Osteocyte (in vitro differentiated cells): ENCODE measurements at places on chromosomes 3 and 15.

DNA sequence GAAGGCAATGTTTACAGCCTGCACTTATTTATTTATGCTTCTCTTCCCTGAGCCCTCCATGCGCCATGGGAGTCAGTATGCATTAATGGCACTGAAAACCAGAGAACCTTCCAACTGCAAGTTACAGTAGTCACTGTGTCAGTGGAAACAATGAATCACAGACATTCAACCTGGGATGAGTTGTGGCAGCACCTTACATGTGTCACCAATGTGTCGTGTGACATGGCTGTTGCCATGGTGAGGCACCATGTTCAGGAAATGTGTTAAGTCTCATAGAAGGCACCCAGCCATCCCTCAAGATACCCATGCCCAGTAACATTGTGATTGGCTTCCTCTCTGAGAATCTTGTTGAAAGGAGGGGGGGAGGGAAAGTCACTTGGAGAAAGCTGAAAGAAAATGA is 105.0 kb downstream of the FOXP1 start:
- DNase-seq, result no peak

DNA sequence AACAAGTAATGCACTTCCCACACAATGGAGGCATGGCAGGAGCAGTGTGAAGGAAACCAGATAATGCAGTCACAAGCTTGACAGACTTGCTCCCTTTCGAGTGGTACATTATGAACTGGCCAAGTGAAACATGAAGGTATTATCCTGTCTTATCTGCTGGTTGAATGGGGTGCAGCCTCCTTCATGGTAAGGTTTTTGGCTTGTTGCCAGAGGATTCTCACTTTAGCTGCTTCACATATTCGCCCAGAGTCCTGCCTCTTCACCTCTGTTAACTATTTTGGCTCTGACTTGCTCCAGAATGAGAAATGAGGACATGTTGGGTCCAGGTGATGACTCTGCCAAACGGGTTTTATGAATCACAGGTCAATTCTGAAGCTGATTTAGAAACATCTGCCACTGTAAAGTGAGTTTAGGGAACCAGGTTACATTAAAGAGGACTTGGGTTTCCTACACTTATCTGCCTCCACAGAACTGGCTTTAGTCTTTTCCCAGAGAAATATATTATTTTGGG is 19.5 kb upstream of the CCDC39 start:
- no peak for DNase-seq

DNA sequence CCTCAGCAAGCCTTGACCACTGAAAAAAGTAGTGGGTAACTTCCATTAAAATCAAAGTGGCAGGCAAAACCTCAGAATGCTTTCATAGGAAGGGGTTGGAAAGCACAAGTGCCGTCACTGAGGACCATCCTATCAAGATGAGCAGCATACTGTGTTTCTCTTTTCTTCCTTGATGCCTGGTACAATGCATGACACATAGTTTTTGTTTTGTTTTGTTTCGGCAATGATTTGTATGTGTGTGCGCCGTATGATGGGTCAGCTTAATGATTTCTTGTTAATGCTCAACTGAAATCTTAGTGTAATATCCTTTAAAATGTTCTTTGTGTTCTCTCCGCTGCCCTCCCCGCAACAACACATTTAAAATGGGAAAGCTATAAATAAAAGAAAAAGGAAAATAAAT is 476.4 kb upstream of the KCNMB2 start:
- no peak for DNase-seq

DNA sequence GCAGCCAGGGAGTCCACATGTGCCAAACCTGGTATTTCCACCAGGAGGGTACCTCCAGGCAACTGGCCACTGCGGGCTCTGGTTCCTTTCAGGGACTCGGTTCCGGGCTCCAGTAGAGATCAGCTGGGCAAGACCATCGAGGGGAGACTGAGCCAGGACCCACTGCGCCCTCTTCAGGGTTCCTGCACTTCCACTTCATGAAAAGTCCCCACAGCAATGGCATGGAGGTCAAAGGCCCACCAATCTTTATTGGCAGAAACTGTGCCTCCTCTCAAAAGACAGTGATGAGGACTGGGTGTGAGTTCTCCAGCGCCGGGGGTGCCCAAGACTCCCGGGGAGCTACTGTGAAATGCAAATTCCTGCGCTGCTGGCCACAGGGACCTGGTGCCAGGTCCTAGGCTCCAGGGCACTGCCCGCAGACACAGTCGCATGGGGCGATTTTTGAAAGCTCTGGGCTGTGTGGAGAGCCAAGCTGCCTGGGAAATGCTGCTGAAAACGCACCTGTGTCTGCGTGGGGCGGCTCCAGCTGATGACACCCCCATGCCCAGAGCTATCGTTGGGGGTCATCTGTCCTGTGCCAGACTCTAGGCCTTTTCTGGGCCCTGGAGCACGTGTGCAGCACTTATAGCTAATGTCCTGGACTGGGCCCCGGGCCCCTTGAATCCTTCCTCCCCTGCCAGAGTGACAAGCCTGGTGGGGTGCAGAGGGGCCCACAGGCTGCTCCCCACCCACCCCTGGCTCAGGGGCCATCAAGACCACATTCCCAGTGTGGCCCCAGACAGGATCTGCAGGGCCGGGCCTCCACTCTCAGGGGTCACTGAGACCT is 144.0 kb downstream of the NSMCE3 start:
- DNase-seq, result no peak

- no peak for DNase-seq
Observed at GRCh38 chr3:64385277-64385676, 160.0 kb upstream of the PRICKLE2 start.

- DNase-seq, result no peak
Observed at GRCh38 chr3:124201786-124202185, 209.9 kb upstream of the ROPN1 start.

GRCh38 chr15:68339481-68339880 is 61.9 kb downstream of the FEM1B start:
- no peak for DNase-seq

DNA sequence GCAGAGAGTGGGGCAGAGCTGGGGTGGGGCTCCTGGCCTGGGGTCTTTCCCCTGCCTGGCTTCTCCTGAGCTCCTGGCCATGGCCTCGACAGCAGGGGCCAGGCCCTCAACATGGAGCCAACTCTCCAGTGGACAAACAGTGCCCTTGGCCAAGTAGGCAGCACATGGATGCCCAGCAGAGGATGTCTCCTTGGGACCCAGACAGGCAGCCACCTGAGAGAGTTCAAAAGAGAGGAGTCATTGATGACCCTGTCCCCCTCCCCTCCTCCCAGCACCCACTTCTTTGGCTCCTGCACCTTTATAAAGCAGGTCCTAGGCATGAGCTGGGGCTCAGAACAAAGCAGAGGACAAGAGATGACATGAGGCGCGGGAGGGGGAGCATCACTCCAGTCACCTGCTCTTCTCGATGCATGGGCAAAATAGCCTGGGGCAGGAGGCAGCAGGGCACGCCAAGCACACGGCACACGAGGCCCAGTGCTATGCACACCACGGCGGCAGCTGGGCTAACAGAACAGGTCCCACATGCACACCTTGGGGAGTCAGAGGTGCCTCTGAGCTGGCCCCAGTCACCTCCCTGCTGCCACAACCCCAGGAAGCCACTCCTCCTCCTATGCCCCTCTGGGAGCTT is 27.4 kb downstream of the SHISA5 start:
- DNase-seq, result no peak

DNA sequence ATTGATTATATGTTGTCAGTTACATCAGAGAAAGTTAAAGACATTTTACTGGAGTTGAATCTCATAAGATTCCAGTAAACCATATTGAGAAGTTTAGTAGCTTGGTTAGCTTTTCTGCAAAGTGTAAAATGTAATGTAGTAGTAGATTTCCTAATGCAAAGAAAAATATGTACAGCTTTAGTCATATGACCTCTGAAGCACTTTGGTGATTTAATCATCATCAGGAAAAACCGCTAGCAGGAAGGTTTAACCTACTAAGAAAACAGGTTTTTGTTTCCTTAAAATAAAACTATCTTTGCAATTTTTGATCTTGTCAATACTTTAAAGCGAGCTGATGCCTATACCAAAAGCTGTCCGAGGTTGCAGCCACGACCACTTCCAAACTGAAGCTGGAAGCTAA is 364.6 kb upstream of the ZNF385D start:
- no peak for DNase-seq

DNA sequence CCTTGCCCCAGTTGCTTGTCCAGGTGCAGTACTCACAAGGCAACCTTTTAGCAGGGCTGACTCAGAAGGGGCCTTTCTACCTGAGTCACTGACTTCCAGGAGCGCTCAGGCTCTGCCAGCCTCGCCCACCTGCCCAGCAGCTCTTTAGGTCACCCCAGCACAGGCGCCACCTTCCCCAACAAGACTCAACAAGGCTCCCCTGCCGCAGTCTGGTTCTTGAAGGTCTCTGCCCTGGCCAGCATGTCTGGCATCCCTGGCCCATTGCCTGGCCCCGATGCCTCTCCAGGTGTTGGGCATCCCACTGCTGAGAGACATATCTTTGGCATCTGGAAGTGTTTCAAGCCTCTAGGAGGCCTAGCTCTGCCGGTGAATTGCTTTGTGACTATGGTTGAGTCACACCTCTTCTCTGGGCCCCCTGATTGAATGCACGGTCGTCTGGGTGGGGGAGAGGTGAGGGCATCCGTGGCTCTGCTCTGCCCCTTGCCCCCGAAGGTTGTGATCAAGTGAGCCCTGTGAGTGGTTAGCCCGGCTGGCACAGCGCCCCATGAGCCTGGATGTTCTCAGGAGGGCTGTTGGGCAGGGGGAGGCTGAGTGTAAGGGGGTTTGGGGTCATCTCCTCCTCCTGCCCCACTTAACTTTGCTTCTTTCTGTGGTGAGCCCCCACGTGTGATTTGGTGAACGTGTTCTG is 21.6 kb downstream of the SNX33 start:
- no peak for DNase-seq

DNA sequence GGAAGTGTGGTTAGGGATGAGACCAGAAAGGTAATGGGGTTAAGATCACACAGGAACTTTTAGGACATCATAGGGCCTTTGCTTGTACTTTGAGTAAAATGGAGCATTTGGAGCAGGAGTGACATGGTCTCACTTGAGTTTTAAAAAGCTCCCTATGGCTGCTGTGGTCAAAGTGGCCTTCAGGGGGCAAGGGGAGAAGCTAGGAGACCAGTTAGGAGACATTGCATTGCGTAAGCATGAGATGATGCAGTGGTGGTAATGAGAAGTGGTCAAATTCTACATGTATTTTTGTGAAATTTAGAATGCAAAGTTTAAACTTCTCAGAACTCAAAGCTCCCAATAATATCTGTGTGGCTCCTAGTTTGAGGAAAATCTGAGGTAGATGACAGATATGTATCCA is 27.9 kb downstream of the MED12L start:
- DNase-seq, result no peak

DNA sequence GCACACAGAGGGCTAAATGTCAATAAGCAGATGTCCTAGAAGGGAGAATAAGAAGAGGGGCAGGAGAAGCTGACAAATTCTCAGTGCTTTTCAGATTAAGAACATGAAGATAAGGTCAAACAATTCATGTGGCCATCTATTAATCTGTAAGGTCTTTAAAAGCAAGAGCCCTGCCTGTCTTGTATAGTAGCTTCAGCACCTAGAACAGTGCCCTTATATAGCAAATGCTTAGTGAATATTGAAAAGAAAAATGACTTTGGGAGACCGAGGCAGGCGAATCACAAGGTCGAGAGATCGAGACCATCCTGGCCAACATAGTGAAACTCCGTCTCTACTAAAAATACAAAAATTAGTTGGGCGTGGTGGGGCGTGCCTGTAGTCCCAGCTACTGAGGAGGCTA is 18.1 kb downstream of the SNTN start:
- no peak for DNase-seq

- DNase-seq, result no peak
Observed at GRCh38 chr15:91535856-91536500, 317.5 kb upstream of the SLCO3A1 start.

GRCh38 chr3:46423588-46423987 is 16.5 kb downstream of the CCRL2 start:
- DNase-seq, result no peak

- no peak for DNase-seq
Observed at GRCh38 chr15:40953713-40954074, 423 bp downstream of the CHAC1 start.

DNA sequence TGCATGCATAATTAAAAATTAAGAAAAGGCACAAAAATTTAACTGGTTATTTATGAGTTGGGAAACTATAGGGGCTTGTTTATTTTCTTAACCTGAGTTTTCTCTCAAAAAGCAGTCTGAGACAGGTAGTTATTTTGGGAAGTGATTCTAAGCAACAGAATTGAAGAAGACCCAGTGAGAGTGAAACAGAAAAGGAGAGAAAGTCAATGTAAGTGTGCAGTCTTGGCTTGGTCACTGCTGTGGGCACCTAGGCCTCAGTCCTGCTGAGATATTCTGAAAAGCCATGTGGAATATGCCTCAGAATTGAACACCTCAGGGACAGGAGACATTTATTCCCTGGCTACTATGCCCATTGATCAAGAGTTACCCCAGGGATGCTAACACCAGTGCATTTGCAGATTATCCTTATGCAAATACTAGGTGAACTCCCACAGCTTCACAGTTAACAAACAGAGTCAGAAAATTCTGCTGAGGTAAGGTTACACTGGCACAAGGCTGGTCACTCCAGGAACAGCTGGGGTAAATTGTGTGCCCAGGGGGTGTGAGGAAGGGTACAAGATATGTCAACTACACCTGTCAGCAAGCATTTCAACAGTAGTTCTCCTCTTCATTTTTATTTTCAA is 222.7 kb downstream of the EFHB start:
- no peak for DNase-seq

GRCh38 chr3:71087143-71088018 is 496.1 kb downstream of the FOXP1 start:
- DNase-seq, result no peak

GRCh38 chr3:112633757-112634156 is 7.2 kb downstream of the CCDC80 start:
- DNase-seq, result no peak

- DNase-seq, result no peak
Observed at GRCh38 chr3:25424614-25425013, 3.4 kb upstream of the RARB start.

GRCh38 chr3:37520907-37521341 is 340.8 kb upstream of the CTDSPL start:
- DNase-seq, result no peak

- no peak for DNase-seq
Observed at GRCh38 chr3:96706509-96706908, 107.9 kb upstream of the EPHA6 start.

DNA sequence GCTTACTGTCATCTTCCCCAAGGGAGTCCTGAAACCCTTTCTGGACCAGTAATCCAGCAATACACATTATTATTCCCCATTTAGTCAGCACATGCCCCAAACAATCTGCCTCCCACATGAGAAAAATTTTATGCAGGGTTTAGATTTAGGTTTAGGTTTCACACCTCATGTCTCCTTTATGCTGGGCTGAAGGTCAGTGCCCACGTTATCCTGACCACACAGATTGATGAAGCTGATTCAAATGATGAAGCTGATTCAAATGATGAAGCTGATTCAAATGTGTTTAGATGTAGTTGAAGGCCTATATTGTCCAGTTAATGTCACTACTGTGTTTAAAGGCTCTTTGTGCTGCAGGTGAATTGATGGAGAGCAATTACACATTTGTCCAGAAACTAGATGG is 18.1 kb upstream of the ZBED2 start:
- DNase-seq, result no peak

- no peak for DNase-seq
Observed at GRCh38 chr3:133188996-133189395, 150.8 kb downstream of the TMEM108 start.
